Panc1 (cell line): ENCODE measurements at places on chromosomes 2 and 18. TPM values are rescaled to one million over a fixed set of nuclear protein-coding genes. Genes with fewer than 3 reads are reported as not detected.

DNA sequence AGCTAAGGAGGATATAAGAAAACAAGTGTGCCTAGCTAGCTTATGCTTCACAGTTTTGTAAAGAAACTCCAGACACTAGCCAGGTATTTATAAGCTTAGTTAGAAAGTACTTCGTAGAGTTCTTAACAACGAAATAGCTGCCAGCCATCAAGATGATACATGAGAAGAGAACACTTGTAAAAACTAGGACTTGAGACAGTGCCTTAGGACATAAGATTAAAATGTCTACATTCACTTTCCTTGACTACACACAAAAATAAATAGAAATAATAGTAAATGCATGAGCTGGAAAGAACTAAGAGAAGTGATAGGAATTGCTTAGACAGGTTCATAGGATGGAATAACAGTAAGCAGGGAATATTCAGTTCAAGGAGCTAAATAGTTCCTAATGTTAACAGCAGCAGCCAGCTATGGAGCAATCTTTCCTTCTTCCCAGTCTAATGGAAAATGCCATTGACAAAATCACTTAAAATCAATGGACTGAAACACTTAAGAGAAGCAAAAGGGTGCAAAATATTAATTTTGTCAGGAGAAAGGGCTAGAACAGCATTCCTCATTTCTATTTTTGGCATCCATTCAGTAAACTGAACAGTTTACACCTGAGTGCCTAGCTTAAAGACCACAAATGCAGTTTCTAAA, 186.6 kb downstream of the PDE11A start:
- no peak for DNase-seq

- peak; percentile 74 for DNase-seq
Observed at GRCh38 chr2:36663851-36664695, 32.4 kb upstream of the VIT start.

GRCh38 chr2:46780411-46780800, 135.2 kb downstream of the MCFD2 start:
- no peak for DNase-seq

DNA sequence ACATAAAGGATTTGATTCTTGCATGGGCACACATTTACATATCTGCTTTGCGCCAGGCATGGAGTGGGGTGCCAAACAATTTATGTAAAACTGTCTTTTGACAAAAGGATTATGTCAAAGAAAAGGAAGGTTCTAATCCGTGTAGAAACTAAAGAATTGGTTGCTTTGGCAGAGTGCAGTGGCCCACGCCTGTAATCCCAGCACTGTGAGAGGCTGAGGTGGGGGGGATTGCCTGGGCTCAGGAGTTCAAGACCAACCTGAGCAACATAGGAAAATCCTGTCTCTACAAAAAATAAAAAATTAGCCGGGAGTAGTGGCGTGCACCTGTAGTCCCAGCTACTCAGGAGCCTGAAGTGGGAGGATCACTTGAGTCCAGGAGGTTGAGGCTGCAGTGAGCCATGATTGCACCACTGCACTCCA, 1.1 kb upstream of the MTERF4 start:
- no peak for DNase-seq

FHOD3 gene
- total RNA-seq: 22.7 TPM

SATB2 gene
- total RNA-seq: 43.2 TPM
